Uterus (tissue), 4 donors: ENCODE measurements at places on chromosomes 7 and 10. TPM values are rescaled to one million over a fixed set of nuclear protein-coding genes. Genes with fewer than 3 reads are reported as not detected.

PPP1R3A gene
- 0.14 TPM for total RNA-seq

GPC2 gene
- total RNA-seq = not detected

DNA sequence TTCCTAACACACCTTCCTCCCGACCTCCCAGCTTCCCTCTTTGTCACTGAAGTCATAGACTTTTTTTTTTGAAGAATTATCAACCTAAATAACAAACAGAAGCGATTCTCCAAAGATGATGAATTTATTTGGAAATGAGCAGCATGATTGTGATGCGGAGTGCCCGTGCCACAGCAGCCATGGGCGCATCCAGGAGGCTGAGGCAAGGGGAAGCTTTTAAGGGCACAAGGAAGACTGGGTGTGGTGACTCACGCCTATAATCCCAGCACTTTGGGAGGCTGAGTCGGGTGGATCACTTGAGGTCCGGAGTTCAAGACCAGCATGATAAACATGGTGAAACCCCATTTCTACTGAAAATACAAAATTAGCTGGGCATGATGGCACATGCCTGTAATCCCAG is 16.2 kb upstream of the GIMAP8 start:
- DNase-seq = no peak

GRCh38 chr10:310371-310770 is 175.1 kb downstream of the ZMYND11 start:
- DNase-seq = no peak

DNA sequence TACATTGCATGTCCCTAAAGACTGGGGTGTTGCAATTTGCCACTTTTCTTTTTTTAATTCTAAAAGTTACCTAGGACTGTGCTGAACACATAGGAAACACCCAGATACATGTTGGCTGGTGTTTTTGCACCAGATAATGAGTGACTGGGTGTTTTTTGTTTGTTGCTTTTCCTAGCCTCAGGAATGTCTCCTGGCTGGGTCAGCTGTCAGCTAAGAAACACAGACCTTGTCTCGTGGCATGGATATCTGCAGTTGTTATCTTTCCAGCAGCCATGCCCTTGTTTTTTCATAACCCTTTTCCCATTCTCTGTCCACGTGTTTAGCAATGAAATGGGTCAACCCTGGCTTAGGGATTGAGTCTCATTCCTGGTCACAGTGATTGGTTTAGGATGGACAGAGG is 433.9 kb upstream of the ZMIZ1 start:
- DNase-seq = no peak

FAM237B gene
- total RNA-seq = not detected
